ENCODE measurements at places on chromosomes 3 and 15.

- DNase-seq = no peak
Measured at GRCh38 chr15:41881920-41882688, 11.7 kb downstream of the SPTBN5 start.

DNA sequence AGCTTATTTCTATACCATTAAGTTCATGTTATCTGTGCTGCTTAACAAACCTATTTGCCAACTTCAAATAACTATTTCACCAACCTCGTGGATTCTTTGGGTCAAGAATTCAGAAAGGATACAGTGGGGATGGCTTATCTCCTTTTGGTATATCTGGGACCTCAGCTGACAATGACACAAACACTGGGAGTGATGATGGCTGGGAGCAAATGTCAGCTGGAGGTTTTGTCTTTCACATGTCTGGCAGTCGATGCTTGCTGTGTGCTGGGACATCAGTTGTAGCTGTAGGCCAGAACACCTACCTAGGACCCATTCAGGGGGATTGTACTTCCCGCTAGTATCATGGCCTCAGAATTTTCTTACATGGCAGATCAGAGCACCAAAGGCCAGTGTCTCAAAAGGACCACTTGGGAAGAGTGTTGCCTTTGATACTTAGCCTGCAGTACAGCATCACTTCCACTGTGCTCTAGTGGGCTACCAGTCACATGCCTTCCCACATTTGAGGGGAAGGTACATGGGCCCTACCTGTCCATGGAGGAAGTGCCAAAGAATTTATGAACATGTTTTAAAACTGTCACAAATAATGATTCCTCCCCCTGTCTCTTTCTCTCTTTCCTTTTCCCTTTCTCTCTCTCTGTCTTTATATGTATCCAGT lies 23.7 kb upstream of the FAM98B start:
- DNase-seq = no peak

DNA sequence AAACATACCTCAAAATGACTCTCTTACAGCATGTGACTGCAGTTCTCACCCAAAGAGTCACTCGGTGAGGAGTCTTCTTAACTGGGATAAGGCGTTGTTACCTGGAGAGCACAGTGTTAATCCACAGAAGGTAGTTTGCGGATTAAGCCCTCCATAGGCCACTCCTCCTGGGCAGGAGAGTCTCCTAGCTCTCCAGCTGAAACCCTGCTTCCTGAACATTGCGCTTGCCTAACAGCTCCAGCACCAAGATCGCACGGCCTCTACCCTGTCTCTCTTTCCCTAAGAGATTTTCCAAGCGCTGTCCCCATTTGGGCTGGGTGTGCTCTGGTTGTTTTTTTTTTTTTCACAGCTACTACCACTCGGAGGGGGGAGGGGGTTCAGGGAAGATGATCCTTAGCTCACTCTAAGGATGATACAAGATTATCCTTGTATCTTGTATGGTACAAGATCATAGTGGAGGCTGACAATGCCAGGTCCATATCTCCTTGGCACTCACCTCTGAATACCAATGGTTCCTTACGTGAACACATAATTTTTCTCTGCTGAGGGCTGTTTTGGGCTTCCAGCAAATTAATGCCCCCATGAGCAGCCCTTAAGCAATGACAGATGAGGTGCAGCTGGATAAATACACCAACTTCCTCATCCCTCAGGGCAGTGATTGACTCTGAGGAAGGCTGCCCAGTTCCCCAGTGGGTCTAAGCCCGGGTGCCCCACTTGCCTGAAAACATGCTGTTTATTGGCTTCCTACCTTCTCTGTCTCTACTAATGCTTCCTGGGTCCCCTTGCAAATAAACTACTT lies 185.2 kb upstream of the TSC22D2 start:
- no peak for DNase-seq

- no peak for DNase-seq
Measured at GRCh38 chr3:114887806-114888205, 259.3 kb downstream of the ZBTB20 start.

DNA sequence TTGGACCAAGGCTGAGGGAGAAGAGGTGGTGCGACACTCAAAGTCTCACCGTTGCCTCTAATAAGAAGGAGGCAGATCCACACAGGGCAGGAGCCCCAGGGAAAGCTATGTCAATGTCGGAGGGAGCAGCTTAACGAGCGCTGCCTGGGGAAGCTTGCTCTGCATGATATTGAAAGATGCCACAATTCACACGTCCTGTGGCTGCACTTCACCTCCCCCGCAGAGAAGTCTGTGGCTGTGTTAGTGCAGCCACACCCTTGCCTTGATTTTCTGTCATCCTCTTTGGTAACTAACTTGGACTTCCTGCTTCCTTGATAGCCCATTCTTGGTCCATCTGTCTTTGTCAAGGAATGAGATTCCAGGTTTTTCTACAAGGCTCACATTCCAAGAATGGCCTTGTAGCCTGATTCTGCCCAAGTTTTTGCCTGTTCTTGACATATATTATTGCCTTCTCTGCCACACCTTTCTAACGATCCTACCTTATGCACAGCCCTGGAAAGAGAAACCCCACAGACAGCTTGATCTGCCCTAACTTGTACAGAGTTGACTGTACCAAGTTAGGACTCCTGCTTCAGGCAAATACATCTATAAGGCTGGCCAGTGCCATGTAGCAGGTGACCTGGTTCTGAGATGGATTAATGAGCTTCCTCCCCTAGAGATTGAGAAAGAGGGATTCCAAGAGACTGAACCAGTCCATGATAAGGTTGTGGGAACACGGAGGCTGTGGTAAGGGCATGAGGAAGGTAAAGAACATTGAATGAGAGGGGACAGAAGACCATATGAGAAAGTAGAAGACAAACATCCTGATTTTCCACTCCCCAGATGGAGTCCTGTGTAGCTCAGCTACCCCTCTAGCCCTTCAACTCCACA lies 153.0 kb upstream of the WNT5A start:
- no peak for DNase-seq

GRCh38 chr3:50635066-50635465 lies 18.1 kb downstream of the MAPKAPK3 start:
- DNase-seq = no peak

Measured in HuH-7 (cell line).